Neural crest cell (in vitro differentiated cells): ENCODE measurements at places on chromosomes 11 and 22. TPM values are rescaled to one million over a fixed set of nuclear protein-coding genes. Genes with fewer than 3 reads are reported as not detected.

DNA sequence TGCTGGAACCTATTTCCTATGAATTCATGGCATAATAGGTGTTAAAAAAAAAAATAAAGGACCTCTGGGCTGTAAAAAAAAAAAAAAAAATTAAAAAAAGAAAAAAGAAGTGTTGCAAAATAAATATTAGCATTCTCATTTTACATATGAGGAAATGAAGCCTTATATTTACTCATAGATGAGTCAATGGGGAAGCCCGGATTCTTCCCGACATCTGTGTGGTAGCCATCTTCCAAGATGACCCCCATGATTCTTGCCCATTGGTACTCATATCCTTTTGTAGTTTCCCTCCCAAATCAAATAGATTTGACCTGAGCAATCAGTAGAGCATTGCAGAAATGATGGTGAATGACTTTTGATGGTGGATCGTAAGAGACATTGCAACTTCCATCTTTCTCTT is 3.0 kb upstream of the SWAP70 start:
- DNase-seq = no peak

DNA sequence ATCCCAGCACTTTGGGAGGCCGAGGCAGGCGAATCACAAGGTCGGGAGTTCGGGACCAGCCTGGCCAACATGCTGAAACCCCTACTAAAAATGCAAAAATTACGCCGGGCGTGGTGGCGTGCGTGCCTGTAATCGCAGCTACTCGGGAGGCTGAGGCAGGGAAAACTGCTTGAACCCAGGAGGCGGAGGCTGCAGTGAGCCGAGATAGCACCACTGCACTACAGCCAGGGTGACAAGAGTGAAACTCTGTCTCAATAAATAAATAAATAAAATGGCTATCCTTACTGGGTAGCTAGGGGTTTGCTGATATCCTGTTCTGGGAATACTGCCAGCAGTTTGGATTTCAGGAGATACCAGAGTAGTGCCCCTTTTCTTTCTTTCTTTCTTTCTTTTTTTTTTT is 2.4 kb upstream of the RBM14 start:
- DNase-seq = no peak

Gene MS4A15
- not detected in 2 replicates for total RNA-seq

GRCh38 chr22:45322873-45323525 is 13.3 kb downstream of the FAM118A start:
- DNase-seq = no peak

DNA sequence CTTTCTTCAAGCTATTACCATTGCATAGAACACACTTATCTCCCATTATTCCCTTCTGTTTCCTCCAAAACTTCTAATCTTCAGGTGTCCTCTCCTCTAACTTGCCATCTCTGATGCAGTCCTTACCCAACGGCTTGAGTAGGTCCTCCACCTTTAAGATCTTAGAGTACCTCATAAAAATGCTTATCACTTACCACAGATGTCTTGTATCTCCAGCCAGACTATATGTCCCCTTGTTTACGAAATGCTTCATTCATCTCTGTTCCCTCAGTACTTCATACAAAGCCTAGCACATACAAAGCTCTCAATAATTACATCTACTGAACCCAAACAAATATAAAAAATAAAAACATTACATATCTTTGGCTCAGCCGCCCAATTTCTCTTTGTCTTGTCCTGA is 49.2 kb downstream of the PAK1 start:
- DNase-seq = no peak
